Cerebellar nuclear complex (tissue), 1 donor: ENCODE measurements at places on chromosomes 7 and 10.

- no peak for DNase-seq
Observed at GRCh38 chr7:26912338-26912737, 47.9 kb upstream of the SKAP2 start.

DNA sequence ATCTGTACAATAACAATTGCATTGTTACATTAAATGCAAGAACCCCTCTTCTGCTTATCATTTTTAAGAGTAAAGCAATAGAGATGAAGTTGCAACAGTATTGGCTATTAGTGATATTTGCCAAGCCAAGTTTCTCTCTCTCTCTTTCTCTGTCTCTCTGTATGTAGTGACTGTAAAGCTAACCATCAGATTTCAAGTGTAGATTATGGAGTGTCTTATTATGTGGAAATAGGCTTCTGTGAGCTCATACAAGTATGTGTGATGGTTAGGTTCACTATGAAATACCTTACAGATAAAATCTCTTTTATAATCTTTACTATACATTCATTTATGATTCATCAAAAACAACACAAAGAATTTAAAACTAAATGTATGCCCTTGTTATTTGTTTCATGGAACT is 28.6 kb upstream of the NRP1 start:
- DNase-seq, result no peak

DNA sequence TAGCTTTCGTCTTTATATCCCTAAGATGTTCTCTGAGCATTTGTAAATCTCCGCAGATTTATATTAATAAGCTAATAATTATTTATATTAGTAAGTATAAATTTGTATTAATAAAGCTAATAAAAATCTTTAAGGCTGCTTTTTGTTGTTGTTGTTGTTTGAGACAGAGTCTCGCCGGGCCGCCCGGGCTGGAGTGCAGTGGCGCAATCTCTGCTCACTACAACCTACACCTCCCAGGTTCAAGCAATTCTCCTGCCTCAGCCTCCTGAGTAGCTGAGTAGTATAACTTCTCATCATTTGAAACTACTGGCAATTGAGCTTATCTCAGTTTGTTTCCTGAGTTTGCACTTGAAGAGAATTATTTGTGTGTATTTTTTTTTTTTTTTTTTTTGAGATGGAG is 5.1 kb upstream of the ZRANB1 start:
- DNase-seq, result no peak

DNA sequence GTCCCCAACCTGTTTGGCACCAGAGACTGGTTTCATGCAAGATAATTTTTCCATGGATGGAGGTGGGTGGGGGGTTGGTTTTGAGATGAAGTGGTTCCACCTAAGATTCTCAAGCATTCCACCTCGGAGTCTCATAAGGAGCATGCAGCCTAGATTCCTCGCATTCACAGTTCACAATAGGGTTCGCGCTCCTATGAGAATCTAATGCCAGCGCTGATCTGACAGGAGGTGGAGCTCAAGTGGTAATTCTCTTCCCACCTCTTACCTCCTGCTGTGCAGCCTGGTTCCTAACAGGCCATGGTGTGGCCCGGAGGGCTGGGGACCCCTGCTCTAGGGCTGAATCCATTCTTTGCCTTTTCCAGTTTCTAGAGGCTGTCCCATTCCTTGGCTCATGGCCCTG is 19.1 kb upstream of the CDK1 start:
- DNase-seq, result no peak

DNA sequence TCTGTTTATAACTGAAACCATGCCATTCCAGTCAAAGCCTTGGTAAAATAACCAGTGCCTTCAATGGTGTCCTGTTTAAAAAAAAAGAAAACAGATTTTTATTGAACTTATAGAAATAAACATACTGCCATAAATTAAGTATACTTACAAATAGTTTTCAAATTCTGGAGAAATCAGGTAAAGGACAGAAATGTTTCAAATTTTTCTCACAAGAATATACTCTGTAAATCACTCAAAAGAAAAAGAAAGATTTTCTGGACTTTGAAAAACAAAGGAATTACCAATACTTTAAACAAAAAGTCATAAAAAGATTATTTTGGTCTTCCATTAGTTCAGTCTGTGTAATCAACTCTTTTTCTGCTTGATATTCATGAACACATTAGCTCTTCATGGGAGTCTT is 23.9 kb downstream of the MRPL32 start:
- no peak for DNase-seq

DNA sequence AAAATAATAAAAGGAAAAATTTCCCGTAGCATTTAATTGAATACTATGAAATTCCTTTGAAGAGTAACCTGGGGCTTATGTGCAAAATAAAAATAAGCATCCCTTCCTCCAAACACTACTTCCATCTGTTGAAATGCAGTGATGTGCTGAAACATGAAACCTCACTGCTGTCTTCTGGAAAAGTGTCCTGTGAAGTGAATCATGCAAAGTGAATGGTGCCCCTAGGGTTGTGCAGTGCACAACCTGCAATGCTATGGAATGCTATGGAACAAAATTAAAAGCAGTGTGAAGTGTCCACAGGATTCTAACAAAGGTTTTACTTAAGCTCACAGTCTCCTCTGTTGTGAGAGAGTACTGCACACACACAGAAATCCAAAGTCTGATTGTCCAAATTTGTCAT is 480.9 kb downstream of the ETV1 start:
- no peak for DNase-seq

GRCh38 chr10:101295261-101295660 is 58.7 kb upstream of the BTRC start:
- no peak for DNase-seq

GRCh38 chr10:3295582-3296151 is 123.1 kb upstream of the PITRM1 start:
- DNase-seq, result no peak

GRCh38 chr7:31370609-31371008 is 30.1 kb upstream of the NEUROD6 start:
- no peak for DNase-seq

DNA sequence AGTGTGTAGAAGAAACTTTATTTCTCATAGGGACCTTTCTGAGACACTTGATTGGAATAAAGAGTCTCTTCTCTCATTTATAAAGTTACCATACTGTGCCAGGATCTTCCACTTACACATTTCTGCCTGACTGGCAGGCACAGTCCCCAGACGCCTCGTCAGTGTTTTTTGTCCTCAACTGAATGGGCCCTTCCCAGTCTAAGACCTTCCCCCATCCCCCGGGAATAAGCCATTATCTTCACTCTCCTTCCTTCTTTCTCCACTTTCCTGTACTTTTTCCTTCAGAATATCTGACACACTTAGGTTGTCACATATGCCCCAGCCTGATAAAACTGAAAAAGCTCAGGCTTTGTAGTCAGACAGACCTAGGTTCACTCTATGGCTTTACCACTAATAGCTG is 35.3 kb upstream of the KCNIP2 start:
- DNase-seq, result no peak

- DNase-seq, result no peak
Observed at GRCh38 chr7:133977409-133978274, 149.5 kb upstream of the LRGUK start.

DNA sequence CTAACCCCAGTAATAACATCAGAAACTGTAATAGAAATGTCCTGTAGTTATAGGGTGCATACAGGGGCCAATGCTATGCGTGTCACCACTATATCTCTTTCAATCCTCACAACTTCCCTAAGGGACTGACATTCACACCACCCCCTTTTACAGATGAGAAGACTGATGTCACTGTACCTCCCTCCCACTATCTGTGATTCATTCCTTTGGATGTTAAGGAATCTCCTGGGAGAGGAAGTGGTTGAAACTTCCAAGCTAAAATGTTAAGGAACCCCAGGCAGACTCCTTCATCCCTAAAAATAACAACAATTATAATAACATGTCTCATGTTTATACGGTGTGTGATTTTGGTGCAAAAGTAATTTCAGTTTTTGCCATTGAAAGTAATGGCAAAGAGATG is 5.4 kb downstream of the COL13A1 start:
- DNase-seq, result no peak

GRCh38 chr10:106540645-106541044 is 623.9 kb downstream of the SORCS1 start:
- DNase-seq, result no peak
